ENCODE measurements at places on chromosomes 6 and 20.

- no peak for DNase-seq
Observed at GRCh38 chr6:28395918-28396317, 3.6 kb downstream of the ZSCAN12 start.

- DNase-seq = no peak
Observed at GRCh38 chr20:37615340-37616109, 78.3 kb upstream of the CTNNBL1 start.

DNA sequence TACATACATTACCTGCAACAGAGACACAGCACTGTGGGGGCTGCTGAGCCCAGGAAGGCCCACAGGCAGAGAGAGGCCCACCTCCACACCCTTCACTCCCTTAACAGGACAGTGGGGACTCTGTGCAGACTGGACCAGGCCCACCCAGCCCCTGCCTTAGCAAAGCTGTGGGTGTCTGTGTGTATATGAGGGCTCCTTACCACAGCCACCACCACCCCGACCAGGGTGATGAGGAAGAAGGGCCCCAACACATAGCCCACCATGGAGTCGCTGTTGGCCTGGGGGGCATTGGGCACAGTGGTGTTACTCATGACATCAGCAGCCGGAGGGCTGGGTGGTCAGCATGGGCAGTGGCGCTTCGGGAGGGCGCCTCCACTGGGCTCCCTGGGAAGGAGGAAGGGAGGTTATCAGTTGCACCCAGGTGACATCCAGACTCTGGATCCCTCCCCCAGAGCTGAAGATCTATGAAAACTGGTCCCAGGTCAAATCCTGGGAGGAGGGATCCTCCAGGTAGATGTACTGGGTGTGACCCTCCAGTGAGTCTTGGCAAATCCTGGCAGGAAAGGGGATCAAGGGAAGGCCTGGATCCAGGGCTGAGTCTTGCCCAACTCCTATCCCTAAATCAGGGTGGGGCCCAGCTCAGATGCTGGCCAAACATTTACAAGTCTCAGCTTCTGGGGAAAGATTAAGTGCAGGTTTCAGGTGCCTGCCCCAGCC lies 1.2 kb downstream of the SMIM29 start:
- DNase-seq = peak; percentile 58

DNA sequence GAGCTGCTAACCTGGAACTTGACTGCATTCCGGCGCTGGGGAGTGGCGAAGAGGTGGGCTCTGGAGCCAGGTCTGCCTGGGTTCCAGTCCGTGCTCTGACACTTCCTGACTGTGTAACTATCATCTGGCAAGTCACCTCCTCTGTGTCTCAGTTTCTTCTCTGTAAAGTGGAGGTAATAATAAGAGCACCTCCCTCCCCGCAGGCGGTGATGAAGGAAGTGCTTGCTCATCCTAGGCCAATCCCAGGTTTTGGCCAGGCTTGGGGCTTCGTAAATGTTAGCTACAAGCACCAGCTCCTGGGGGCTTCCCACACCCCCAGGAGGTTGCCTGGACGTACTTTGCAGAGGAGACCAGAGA lies 32.8 kb downstream of the SNAI1 start:
- no peak for DNase-seq

DNA sequence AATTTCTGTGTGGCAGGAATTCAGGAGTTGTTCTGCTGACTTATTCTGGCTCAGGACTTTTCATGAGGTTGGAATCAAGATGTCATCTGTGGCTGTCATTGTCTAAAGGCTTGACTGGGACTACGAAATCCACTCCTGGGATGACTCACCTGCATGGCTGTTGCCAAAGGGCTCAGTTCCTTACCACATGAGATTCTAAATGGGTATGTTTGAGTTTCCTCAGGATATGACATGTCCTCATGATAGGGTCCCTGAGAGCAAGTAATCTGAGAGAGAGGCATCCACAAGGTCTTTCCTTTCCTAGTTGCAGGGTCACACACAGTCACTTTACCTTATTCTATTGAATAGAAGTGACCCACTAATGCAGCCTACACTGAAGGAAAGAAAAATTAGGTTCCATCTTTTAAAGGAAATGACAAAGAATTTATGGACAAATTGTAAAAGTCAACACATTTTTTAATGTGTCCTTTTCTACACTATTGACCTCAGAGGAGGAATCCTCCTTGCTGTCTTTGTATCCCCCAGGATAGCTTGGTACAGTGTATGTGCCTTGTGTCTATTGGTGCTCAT lies 1025.0 kb upstream of the GJE1 start:
- DNase-seq = no peak

- no peak for DNase-seq
Observed at GRCh38 chr20:42218621-42219374, 600.6 kb upstream of the CHD6 start.

DNA sequence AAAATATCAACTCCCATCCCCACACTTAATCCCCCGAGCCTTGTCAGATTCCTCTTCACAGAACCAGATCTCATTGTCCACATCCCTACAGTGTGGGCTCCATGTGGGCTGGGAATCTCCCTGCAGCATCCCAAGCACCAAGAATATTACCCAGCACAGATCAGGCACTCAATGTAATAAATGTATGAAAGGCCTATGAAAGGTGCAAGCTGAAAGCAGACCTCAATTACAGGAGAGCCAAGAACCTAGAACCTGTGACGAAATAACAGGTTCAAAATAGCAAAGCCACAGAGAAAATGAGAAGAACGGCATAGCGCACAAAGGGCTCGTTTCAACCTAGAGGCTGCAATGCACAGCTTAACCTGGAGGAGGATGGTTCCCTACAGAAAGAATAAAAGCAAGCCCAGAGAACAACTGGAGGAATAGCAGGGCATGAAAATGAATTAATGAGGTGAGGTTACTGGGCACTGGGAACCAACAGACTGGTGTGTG lies 3.1 kb downstream of the SLC23A2 start:
- DNase-seq = peak; percentile 8

GRCh38 chr20:15012566-15012965 lies 675.2 kb upstream of the FLRT3 start:
- DNase-seq = no peak

DNA sequence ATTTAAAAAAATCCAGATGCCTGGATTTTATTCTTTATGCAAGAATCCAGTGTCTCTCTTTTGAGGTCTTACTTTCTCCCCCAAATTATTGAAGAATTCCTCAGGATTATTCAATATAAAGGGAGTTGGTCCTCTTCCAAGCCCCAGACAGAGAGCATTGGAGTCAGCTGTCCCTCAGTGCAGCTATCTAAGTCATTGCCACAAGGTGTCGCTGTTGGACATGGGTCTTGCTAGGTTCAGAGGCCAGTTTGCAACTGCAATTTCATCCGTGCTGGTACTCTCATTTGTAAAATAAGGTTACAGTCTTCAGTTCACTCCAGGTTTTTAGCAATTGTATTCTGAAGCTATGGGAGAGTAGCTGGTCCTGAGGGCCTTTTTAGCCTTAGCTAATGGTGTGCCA lies 27.8 kb downstream of the CCN2 start:
- DNase-seq = no peak

DNA sequence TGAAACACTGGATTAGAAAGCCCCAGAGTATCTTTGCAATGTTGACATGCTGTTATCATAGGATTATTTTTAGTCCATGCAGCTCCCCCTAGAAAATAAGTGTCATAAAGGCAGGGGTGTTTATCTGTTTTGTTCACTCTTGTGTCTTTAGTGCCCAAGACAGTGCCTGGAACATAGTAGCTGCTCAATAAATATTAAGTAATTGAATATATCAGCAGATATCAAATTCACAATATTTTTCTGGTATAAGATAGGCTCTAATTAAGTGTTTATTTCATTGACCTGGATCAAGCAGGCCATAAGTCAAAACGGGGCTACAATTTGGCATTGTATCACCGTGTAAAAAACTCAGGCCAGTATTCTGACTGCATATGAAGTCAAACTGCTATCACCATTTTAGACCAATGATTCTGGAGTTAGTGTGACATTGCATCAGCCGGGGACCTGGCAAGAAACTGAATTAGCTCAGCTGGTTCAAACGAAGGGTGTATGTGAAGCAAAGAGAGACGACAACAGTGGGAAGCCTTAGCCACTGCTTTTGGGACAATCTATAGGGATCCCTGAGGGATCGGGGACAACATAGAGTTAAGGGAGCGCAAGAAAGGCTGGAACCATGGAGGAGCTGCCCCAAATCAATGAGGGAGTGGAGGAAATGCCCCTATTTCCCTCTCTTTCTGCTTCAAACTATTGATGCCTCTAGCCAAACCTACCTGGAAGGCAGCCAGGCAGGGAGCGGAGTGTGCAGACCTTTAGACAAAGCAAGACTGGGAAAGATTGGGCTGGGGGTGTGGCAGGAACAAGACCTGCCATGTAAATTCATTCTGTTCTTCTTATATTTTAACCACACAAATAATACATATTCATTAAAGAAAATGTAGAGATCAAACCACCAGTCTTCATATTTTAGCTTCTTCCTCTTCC lies 112.2 kb downstream of the PLEKHG1 start:
- DNase-seq = no peak

DNA sequence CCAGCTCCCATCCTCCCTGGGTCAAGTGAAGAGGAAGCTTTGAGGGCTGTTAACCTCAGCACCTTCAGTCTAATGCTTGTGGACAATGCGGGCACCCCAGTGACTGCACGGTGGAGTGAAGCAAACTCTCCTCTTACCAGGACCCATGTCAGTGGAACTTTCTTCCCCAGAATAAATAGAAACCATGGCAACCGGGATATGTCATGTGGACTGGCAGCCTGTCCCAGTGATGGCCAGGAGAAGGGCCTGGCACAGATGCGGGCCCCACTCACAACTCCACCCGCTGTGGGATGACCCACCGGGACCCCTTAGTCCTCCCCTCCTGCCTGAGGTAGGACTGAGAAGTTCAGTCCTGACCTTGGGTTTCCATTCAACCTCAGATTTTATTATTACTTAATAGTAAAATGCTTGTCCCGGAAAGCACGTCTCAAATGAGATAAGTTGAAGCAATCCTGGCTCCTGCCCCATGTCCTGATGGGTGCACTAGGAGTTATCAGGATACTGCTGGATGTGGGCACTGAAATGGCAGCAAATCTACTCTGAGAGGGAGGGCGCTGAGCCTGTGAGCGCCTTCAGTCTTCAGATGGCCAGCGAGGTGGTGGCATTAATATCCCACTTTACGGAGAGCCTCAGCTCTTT lies 23.5 kb downstream of the TOX2 start:
- no peak for DNase-seq

GRCh38 chr6:35665573-35665972 lies 23.1 kb downstream of the FKBP5 start:
- DNase-seq = no peak

- no peak for DNase-seq
Observed at GRCh38 chr20:22949331-22950109, 85.6 kb upstream of the SSTR4 start.

DNA sequence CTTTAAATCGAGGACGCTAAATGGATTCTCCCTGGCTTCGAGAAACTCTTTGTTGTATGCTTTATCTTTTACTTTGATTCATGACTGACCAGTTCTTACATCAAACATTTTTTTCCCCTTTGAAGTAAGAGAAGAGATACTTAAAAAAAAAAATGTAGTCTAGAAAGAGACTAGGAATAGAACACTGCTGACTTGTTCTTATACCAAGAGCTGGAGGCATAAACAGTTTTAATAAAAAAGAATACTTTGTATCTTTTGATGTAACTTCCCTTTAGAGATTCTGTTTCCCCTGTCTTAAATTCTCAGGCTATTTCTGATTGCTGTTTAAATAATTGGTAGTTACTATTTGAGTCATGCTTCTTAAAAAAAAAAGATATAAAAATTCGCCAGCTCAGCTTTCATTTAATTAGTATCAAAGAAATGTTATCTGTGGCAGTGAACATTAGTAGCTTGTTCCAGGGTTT lies 4.8 kb downstream of the ASXL1 start:
- no peak for DNase-seq

DNA sequence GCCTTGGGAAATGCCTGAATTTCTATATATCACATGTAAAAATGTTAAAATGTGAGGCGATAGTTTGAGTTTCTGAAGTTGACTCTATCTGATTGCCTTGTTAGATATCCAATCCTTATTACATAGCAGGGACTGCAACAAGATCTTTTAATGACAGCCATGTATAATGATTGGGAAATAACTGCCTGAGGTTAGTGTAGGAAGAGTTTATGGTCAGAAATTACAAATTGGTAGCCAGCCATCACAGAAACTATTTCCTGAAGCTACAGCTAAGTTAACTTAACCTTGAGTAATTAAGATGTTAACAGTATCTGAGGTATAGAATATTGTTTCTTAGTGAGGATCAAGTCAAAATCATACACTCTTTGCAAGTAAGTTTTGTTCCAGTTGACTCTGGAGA lies 41.0 kb downstream of the AKIRIN2 start:
- DNase-seq = no peak
